Fibroblast of skin of left biceps (primary cell): ENCODE measurements at places on chromosomes 12 and 14.

GRCh38 chr14:67514203-67514607 lies 18.9 kb upstream of the PLEKHH1 start:
- no peak for DNase-seq

DNA sequence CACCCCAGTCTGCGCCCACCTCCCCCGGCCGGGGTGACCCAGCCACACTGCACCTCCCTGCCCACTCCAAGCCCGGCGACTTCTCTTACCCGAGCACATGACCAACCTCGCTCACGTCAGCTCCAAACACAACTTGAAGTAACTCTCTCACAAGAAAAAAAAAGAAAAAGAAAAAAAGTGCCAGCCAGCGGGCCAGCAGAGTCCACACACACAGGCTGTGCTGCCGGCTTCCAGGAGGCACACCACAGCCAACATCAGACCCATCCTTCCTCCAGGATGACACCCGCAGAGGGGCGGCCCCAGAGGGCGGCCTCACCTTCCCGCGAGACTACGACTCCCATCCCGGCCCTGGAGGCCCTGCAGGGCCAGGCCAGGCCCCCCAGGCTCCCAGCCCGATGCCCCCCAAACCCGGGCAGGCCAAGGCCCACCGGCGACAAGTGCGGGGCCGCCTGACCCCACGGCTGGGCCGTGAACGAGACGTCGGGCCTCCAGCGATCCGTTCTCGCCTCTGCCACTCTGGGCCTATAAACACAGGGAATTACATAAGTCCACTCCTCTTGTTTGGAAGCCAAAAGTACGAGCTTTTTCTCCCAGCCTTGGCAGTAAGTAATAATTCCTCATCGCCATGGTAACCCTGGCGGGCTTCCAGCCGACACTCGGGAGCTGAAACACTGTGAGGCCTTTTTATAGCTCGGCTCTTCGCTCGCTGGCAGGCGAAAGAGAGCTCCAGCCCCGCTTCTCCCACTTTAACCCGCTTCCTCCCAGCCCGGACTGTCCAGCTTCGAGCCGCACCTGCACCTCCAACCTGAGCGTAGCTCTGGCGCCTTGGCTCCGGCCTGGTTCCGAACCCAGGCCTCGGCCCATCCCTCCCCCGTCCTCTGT lies 49.1 kb downstream of the NCOR2 start:
- peak; percentile 99 for DNase-seq

DNA sequence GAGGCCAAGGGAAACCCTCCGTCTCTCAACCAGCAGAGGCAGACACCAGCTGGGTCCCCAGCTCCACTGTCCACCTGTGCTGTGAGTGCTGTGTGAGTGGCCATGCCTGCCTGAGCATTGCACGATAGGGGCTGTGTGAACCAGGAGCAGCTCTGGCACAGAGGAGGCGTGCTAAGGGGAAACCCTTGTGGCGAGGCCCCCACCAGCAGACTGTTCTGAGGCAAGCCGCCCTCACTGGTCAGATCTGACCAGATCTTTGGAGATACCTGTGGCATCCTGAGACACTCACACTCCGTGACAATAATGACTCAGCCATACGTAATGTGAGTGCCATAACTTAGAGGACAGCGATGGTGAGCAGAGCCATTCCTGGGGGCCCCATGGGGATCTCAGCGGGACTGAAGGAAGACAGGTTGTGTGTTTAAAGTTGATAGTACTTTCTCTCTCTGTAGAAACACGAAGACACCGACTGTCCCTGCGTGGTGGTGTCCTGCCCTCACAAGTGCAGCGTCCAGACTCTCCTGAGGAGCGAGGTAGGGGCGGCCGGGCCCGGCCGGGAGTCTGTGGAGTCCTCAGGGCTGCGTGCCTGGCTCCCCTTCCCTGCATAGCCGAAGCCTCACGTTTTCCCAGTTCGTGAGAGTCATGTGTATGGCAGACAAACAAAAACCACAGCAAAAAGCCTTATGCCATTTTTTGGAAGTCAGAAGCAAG lies 36.6 kb upstream of the AMN start:
- no peak for DNase-seq

DNA sequence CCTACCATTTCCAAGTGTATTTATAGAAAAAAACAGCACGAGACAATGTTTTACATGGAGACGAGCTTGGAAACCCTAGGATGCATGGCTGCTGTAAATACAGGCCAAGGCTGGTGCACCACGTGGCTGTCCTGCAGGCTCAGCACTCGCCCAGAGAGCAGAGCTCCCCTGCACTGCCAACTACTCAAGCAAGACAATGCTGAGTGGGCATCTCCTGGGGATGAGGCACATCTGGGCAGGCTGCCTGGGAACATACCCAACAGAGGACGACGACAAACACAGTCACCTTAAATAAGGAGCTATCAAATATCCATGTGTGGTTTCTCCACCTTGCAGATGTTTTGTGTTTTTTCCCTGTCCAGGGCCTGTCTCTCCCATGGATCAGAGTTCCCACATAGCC lies 128.3 kb upstream of the PRMT8 start:
- DNase-seq, result no peak

- no peak for DNase-seq
These were observed 35.5 kb upstream of the PRPF39 start for GRCh38 chr14:45048385-45048784.

DNA sequence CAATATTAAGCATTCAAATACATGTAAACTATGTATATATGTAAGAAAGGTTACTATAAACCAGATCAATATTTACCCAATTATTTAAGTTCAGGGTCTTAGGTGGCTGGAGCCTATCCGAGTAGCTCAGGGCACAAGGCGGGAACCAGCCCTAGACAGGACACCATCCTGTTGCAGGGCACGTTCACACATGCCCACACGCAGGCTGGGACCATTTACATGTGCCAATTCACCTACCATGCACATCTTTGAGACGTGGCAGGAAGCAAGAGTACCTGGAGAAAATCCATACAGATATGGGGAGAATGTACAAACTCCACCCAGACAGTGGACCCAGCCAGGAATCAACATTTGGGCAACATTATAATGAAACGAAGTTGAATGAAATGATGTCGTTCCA lies 263.0 kb upstream of the E2F7 start:
- DNase-seq, result no peak

DNA sequence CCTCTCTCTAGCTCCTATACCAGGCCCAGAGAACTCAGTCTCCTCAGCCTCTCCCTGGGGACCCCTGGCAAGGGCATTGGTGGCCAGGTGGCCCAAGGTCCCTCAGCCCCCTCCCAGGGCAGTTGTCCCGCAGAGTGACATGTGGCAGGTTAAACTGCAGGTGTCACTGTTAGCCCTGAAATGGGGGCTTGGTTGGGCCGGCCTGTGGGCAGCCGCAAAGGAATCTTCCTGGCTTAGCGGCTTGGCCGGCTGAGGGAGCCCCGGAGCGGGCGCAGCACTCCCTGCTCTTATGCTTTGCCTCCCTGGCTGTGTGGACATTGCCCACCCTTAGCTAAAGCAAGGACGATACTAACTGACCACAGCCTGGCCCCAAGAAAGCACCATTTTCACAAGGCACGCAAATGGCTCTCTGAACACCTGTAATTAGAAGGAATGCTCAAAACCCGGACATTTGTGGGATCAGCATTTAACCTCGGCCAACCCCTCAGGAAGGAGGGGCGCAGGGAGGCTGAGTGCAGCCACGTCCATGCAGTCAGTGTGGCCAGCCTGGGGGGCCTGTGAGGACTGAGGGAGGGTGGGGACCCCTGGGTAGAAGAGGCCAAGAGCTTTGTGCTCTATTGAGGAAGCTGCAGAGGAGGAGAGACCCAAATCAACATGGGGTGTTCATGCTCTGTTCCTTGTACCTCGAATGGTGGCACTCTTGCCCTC lies 82.2 kb downstream of the PAPOLA start:
- DNase-seq, result no peak

GRCh38 chr12:46370792-46371717 lies 1.5 kb downstream of the SLC38A2 start:
- no peak for DNase-seq

- DNase-seq, result no peak
These were observed 448.6 kb downstream of the RAD51B start for GRCh38 chr14:68268197-68268596.

- DNase-seq, result no peak
These were observed 24.2 kb downstream of the CDK17 start for GRCh38 chr12:96375841-96376604.

GRCh38 chr12:25884920-25885234 lies 73.6 kb upstream of the RASSF8 start:
- DNase-seq, result no peak

DNA sequence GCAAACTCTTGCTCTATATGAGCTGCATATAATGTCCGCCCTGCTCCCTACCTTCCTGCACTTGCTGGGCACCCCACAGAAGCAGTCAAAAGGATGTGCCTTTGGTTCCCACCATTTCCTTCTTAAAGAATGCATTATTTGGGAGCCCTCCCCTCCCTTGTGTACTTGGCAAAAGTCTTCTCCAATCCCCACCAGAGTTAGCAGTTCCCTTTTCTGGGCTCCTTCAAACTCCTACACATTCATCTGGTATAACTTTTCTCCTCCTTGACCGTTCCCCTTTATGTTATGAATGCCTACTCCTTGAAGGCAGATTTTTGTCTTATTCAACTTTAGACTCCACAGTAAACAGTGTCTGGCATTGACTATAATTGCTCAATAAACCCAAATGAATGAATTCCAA lies 27.8 kb downstream of the AREL1 start:
- DNase-seq, result no peak
